Mesenteric fat pad (tissue), 1 donor: ENCODE measurements at places on chromosomes 3 and 15.

DNA sequence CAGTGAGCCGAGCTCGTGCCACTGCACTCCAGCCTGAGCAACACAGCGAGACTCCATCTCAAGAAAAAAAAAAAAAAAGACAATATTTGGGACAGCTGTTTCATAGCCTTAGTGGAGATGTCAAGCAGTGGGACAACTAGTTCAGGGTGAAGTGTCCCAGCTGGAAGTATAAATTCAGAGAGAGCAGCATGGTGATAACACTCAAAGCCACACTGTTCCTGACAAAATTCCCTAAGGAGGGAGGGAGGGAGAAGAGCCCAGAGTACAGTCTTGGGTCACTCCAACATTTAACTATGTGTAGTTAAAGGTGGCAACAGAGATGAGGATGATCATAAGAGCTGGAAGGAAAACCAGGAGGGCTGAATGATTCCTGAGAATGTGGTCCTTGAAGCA, 21.1 kb upstream of the IP6K2 start:
- no peak for DNase-seq

GRCh38 chr15:61736790-61737189, 323.5 kb downstream of the VPS13C start:
- DNase-seq, result no peak

DNA sequence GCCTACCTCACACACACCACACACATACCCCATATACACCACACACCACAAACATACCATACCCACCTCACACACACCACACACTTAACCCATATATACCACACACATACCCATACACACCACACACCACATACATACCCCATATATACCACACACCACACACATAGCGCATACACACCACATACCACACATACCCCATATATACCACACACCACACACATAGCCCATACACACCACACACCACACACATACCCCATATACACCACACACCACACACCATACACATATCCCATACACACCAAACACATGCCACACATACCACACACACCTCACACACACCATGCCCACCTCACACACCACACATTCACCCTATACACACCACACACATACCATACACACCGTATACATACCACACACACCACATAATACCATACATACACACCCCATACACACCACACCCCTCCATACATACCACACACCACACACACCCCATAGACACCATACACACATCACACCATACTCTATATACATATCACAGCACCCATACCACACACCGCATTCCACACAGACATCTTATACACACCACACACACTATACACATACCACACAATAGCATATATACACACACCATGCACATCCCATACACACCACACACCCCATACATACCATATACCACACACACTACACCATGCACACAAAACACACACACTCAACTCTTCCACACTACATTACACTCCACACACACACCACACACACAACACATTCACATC, 29.5 kb downstream of the APBA2 start:
- DNase-seq, result no peak

GRCh38 chr3:158106766-158107471, 699 bp upstream of the SHOX2 start:
- DNase-seq, result no peak

DNA sequence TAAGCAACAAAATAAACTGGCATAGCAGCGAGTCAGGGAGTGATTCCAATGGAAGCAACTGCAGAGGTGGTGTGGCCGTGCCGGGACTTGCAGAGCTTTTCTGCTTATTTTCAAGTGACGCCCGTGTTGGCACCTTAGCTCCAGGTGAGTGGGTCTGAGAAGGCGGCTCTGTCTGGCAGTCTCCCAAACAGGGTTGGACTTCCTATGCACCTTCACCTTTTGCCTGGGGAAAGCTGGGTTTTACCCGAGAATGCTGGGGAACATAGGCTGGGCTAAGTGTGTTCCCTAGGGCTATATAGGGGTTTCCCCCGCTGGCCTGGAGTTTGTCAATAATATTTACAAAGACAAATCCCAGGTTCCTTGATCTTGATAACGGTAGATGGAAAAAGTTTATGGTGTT, 179.9 kb upstream of the TBL1XR1 start:
- DNase-seq, result no peak

DNA sequence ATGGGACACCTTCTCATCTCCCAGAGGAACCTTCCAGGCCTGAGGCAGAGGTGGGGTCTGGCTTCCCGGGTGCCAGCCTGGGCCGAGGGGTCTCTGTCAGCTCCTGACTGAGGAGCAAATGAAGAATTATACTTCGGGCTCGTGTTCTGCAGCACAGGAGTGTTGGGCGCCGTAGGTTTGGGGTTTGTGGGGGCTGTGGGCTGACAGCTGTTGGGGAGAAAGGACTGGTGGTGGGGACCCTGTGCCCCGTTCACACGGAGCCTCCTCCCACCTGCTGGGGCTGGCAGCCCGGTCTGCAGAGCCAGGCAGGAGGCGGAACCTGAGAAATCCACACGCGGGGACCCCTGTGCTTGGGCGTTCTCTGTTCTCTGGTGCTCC, 59.7 kb downstream of the ADAMTS7 start:
- peak; percentile 83 for DNase-seq

GRCh38 chr3:58620421-58620820, 43.2 kb upstream of the FAM107A start:
- DNase-seq, result no peak

DNA sequence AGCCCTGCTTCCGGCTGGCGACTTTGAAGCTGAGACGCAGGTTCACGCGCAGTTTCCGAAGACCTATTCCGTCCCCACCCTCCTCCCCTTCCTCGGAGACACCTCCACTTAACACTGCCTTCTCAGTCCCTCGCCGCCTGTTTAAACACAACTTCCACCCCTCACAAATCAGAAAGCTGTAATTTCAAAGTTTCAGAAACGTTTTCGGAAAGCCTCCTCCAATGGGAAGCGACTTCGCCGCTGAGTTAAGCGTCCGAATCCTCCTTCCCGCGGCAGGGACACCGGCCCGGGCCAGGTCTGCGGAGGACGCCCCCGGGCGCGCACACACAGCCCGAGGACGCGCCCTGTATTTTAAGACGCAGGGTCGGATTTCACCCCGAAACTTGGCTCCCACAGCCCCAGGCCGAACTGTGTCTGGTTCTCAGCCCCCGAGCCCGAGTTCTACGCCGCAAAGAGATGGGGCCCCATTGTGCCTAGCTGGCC, 559 bp upstream of the LRRN1 start:
- DNase-seq, result no peak

DNA sequence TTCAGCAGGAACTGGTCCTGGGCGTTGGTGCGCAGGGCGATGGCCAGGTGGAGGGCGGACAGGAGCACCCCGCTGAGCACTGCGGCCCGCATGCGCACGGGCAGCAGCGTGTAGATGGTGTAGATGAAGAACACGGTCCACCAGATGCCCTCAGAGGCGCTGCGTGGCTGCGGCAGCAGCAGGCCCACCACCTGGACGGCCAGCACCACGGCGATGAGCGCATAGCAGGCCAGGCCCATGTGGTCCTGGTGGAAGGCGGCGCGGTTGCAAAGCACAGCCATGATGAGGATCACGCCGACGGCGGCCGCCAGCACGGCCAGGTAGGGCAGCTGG, 1.5 kb downstream of the ADCY5 start:
- DNase-seq, result no peak

- DNase-seq, result peak; percentile 92
Observed at GRCh38 chr3:32502118-32502945, at the start of gene CMTM6. Gene CMTM6, minus strand, starts transcription at chr3:32502852. Its CDS starts 107 bp downstream, at chr3:32502745.
